ENCODE measurements at places on chromosomes 1 and 21.
A peak's percentile ranks its signal among the peaks of the same experiment; 100 is the strongest.

DNA sequence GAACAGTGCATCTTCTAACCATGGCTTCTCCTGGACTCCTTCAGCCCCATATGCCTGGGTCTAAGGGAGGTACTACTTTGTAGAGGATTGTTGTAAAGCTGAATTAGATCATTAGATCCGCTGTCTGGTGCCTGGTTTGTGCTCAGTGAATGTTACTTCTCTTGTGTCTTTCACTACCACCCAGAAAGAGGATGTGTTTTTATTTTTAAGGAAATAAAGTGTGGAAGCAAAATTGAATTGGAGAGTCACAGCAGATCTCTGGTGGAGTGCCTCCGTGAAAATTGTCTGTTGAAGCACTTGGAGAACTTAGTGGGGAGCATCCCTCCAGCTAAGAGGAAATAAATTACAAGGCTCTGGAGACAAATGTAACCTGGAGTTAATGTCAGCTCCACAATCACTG is 101.8 kb upstream of the ARTN start:
- no peak for DNase-seq

GRCh38 chr1:177448036-177448615 is 277.4 kb downstream of the BRINP2 start:
- no peak for DNase-seq

GRCh38 chr1:94925561-94926125 is 1.3 kb downstream of the CNN3 start:
- DNase-seq: peak; percentile 93

- DNase-seq: no peak
These were observed 163.7 kb downstream of the NTPCR start for GRCh38 chr1:233114159-233114558.

DNA sequence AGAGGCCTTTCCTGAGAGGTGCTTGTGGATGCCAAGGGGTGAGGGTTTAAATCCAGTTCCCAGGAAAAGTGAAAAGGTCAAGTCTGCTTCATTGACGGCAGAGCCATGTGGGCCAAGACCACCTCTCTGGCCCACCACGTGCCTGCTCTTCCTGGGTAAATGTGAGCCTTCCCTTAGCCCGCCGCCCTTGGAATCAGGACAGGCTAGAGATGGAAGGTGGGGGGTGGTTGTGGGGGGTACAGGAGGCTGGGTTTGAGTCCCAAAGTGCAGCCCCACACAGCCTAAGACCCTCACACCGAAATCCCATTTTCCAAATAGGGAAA is 104.4 kb downstream of the EPHB2 start:
- no peak for DNase-seq

GRCh38 chr1:27928216-27928954 is 6.4 kb upstream of the SMPDL3B start:
- no peak for DNase-seq

DNA sequence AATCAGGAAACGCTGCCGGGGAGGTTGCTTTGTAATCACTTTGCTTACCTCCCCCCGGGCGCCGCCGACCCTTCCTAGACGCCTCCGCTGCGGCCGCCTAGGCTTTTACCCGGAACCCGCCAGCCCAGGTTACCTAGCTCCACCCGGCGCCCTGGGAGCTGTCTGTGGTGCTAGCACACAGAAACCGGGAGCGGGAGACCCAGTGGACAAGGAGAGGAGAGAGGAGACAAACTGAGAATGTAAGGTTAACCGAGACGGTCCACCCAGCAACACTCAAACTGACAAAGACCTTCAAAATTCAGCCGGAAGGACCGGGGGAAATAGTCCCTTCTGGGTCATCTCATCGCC is 9.8 kb downstream of the BARHL2 start:
- DNase-seq: no peak

- no peak for DNase-seq
These were observed 43.4 kb upstream of the GPR88 start for GRCh38 chr1:100494393-100495084.

DNA sequence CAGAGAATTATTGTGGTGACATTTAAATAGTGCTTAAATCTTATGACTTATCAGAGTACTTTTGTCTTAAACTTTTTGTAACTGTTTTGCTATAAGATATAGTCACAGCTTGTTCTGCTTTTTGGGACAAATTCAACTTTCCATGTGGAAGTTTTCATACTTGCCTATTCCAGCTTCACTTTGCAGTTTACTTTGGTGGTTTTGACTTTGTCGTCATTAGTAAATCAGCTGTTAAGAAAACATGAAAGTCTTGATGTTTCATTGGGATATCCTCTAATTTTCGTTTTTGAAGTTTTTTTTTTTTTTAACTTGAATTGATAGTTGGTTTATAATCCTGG is 31.3 kb downstream of the SDCCAG8 start:
- no peak for DNase-seq

DNA sequence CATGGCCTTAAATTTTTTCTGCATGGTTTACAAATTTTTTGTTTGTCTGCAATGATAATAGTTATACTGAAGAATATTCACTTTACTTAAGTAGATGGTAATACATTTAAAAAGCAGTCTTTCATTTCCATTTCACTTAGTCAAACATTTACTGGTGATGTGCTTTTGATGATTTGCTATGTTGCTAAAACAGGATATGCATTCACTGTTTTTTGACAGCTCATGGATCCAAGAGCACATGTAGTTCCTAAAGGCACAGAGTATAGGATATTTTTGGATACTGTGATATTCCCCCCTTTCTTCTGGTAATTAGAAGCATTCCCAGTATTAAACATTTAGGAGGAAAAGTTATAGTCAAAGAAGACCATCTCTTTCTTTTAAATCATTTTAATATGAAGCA is 45.9 kb downstream of the RAP1A start:
- no peak for DNase-seq

GRCh38 chr21:16633831-16634459 is 878.9 kb upstream of the CXADR start:
- no peak for DNase-seq

DNA sequence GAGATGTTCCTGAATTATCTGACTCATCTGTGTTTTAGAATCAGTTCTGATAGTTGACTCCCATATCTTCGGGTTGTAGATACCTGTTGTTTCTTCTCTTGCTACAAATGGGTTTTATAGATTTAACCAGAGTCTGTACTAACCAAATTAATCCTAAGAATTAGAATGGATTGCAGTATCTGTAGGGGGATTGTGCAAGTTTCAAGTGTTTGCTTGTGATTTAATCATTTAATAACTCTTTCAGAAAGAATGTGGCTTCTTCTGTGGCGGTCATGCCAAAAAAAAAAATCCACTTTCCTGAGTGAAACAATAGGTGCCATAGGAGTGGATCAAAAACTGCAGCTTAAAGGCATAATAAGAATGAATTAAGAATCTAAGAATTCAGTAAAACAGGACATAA is 9.4 kb downstream of the IPO9 start:
- DNase-seq: no peak

DNA sequence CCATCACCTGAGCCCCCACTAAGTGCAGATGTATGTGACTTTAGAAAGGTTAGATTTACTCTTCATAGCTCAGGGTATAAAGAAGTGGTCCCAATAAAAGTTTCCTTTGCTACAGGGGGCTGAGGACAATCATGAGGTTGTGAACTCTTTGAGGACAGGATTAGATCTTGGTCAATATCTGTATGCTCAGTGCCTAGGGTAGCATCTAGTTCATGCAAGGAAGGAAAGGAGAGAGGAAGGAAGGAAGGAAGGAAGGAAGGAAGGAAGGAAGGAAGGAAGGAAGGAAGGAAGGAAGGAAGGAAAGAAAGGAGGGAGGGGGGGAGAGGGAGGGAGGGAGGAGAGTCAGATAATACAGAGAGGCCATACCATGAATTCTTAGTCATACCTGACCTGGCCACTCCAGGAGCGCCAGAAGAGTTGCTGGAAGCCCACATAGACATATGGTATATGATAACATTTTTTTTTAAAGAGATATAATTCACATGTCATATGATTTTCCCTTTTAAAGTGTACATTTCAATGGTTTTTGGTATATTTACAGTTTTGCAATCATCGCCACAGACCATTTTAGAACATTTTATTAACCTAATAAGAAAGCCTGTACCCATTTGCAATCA is 9.7 kb upstream of the CSRP1 start:
- DNase-seq: no peak

GRCh38 chr1:202615501-202616354 is 94.5 kb downstream of the SYT2 start:
- peak; percentile 73 for DNase-seq

DNA sequence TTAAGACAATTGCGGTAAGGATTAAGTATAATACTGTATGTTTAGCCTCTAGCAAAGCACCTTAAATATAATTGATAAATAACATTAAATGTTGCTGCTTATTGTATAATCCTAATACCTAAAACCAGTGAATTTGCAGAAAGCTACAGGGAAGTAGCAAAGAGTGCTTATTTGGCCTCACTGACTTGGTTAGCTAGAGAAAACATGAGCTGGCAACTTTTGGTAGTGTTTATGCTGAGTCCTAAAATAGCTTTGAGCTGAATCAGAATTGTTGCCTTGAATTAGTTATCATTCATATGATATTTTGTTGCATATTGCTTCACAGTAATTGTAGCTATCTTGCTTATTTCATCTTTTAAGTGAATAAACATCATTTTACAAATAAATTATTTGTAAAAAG is 3.5 kb downstream of the TRIM67 start:
- no peak for DNase-seq

- no peak for DNase-seq
These were observed 927.9 kb upstream of the B3GALT2 start for GRCh38 chr1:194114288-194114687.

- no peak for DNase-seq
These were observed 5.7 kb downstream of the SMG5 start for GRCh38 chr1:156276966-156277381.

DNA sequence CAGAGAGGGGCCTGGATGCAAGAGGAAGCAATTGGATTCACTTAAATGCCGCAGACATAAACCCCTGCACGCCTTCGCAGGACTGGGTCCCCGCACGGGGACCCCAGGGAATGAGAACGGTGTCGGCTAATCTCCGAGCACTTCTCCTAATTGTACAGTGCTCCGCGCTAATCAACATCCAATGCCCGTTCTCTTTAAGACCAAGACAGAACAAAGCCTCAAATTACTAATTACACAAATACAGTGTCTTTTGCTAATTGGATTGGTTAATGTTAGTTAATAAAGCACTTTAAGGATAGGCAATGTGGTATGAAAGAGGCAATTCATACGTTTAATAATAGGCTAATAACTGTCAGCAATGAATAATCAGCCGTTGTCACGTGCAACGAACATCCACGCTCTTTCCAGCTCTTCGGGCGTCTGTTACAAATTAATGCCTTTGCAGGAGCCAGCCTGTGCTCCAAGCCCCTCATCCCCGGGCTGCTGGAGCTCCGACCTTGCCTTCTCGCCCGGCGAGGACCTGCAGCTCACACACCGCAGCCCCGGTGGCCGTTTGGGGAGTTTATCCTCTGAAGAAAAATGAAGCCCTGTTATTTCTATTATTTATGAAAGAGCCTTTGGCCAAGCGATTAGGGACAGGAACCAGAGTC is 157.8 kb downstream of the PRDM16 start:
- no peak for DNase-seq

DNA sequence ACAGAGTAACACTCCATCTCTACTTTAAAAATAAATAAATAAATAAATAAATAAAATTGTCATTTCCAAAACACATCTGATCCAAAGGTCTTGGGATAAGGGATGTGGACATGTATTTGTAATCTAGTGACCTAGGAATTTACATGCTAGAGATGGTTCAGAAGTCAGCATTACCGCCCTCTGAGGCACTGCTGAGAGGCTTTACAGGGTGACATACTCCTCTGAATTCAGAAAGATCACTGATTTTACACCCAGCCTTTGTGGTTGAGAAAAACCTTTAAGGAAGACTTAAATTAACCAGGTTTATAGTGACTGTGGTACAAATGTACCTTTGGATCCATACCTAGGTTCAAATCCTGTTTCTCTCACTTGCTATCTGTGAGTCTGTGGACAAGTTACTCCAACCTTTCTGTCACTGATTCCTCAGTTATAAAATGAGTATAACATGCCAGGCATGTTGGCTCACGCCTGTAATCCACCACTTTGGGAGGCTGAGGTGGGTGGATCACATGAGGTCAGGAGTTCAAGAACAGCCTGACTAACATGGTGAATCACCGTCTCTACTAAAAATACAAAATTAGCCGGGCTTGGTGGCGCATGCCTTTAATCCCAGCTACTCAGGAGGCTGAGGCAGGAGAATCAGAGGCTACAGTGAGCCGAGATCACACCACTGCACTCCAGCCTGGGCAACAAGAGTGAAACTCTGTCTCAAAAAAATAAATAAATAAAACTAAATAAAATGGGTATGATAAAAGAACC is 20.1 kb downstream of the OSBPL9 start:
- DNase-seq: no peak

GRCh38 chr1:203526130-203526529 is 32.2 kb downstream of the OPTC start:
- DNase-seq: no peak

- DNase-seq: no peak
These were observed 3.7 kb downstream of the PADI6 start for GRCh38 chr1:17375651-17376050.

GRCh38 chr1:198199105-198199504 is 42.3 kb downstream of the NEK7 start:
- DNase-seq: no peak

DNA sequence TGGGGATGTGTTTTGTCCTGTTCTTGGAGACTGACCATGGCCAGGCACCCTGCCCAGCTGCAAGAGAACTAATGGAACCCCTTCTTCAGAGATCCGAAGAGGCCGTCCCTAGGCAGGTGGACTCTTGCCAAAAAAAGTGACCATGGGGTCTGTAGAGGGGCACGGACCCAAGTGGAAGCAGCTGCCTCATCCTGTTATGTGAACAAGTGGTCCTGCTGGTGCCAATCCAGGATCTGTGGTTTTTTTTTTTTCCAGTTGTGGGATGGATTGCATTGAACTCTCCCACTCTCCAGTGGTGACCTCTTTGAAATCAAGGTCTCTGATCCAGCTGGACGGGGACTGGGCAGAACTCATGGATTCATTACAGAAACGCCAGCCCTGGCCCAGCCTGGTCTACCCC is 71.2 kb downstream of the ARHGEF10L start:
- no peak for DNase-seq

- DNase-seq: no peak
These were observed 32.3 kb upstream of the TENT5C start for GRCh38 chr1:117573386-117574023.

DNA sequence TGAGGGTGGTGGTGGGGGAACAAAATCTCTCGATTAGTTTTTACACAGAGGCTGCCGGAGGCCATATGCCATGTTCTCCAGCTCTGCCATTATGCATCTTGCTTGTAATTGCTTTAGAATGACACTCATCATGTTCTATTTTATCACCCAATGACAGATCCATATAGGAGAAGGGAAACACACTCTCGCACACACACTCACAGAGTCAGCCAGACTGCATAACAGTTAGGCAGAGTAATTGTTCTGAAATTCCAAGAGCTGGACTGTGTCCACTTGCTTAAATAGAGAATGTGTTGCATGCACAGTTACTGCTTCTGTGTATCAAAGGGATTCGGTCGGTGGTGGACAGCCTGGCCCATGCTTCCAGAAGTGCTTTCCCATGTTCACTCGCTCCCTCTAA is 30.6 kb downstream of the KCND3 start:
- no peak for DNase-seq

- DNase-seq: no peak
These were observed 48.4 kb downstream of the LTN1 start for GRCh38 chr21:28944296-28944695.

- DNase-seq: peak; percentile 72
These were observed 48.0 kb downstream of the TBCE start for GRCh38 chr1:235415008-235415904.
